Hepatic stellate cell (primary cell): ENCODE measurements at places on chromosomes 1 and 21.

DNA sequence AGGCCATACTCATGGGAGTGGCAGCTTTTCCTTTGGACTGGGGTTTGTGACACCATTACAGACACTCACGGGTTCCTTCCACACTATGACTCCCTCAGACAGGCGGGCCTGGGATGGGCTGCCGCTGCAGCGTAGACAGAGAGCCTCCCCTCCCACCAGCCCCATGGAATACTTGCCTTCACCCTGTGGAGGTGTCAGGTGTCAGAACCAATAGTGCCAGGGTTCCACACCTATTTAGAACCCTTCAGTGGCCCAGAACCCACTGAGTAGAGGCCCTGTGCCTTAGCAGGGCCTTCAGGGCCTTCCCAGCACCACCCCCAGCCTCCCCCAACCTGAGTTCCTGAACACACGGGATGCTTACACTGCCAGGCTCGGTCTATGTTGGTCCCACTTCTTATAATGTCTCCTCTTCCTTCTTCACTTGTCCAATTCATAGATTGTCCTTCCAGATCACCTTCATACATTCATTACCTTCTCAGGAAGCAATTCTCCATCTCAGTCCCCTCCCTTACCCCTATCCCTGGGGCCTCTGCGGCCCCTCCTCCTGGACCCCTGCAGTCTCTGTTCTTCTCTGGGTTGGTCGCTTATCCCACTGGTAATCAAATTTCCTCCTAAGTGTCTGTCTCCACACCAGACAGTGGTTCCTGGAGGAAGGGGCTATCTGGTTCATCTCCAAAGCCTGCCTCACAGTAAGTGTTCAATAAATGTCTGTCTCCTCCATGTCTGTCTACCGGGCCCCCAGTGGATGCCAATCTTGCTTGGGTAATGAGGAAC, 1.4 kb upstream of the RHBG start:
- DNase-seq: no peak

DNA sequence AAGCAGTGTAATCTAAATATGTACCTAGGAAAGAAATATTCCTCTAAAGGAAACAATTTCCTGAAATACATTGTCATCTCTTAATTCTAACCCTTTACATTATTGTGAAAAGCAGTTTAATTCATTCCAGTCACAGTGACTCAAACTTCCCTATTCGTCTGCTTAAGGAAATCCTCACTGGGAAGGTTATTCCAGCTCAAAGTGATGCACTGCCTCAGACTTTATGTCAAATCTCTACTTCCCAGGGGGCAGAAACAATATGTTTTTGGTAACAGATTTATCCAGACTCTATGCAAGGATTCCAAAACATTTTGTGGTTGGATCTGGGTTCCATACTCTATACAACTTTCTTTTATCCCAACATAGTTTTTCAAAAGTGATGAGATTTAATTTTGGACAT, 145.2 kb downstream of the NTMT2 start:
- DNase-seq: no peak

GRCh38 chr21:22925032-22925431, 1926.8 kb downstream of the NCAM2 start:
- DNase-seq: no peak

- DNase-seq: peak; percentile 59
Observed at GRCh38 chr1:8015036-8015808, 10.9 kb downstream of the ERRFI1 start.

GRCh38 chr21:44521928-44522752, 17.9 kb downstream of the KRTAP10-1 start:
- DNase-seq: no peak

DNA sequence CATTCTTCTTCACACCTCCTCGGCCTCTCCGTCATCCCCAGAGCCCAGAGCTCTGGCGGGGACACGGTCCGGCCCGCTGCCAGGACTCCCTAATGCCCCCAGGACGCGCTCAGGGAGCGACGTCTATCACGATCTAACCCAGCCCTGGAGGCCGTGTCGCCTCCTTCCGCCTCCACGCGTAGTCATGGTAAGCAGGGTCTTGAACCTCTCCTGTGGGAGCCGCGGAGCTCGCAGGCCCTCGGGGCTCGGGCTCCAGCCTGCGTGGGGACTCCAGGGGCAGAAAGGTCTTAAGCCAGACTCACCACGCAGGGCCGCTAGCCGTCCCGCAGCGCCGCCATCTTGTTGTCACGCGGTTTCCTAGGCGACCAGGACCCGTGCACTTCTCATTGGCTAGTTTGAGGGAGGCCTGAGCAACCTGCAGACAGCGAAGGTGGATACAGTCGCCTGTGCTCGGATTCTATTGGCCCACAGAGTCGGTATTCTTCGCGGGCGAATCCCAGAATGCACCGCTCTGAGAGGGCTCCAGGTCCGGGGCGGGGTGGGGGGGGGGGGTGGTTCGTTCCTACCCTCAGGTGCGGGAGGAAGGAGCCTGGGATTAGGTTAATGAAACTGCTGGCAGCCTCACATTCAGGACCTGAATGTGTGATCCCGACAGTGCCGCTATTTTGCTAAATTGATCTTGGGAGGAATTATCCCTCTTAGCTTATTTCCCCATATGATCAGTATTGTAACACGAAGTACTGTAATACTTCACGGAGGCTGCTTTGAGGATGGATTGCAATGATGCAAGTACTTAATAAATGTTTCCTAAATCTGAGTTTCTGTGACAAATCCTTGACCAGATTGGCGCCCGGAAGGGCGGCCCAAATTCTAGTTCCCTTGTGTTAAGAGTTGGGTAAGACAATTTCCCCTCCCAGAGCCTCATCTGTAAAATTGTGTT, at the start of gene UBXN11:
UBXN11 (minus strand) TSS at position 347 of the 940 bp plus-strand sequence. CDS start 3,753 bp downstream, outside the sequence.
- DNase-seq: peak; percentile 99

DNA sequence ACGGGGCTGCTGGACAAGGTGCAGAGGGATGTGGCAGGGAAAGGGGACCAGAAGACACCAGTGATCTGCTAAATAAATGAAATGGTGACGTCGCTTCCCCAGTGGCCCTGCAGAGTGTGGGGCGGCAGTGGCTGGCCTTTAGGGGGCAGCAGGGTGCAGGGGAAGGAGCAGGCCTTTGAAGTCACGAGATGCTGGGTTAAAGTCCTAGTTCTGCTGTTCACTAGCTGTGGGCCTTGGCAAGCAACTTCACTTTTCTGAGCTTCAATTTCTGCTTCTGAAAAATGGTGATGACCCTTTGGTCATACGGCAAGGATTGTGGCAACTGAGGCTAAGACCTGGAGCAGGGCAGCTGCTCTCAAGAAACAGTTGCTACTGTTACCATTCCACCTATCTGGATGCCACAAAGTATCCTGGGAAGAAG, 9.2 kb upstream of the GALE start:
- DNase-seq: peak; percentile 72

DNA sequence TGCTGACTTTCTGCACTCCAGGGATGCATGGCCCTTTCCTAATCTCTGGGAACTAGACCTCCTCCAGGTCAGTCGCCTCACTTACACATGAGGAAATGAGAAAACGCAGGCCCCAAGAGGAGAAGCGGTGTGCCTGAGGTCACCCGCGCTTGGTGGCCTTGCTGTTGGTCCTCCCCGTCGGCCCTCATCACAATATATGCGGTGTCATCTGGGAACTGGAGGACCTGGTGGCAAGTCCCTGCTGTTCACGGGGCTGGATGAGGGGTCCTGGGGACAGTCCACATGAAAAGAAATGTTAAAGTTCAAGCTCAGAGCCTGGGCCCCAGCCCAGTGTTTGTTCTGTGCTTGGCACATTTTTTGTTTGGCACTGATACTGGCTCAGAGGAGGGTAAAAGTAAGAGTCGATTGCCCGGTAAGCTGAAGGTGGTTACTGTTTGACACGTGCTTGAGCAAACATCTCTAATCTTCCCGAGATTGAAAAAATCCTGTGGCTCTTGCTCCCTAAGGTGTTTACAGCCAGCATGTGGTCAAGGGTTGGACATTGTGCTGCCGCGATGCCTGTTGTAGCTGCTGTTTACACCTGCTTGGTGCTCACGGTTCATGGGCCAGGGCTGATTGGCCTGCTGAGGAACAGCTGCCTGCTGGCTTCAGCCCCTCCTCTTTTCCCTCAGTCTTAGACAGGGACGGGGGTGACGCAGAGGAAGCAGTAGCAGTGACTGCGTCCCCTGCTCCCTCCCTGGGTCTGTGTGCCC, 5.2 kb downstream of the COQ8A start:
- DNase-seq: no peak

DNA sequence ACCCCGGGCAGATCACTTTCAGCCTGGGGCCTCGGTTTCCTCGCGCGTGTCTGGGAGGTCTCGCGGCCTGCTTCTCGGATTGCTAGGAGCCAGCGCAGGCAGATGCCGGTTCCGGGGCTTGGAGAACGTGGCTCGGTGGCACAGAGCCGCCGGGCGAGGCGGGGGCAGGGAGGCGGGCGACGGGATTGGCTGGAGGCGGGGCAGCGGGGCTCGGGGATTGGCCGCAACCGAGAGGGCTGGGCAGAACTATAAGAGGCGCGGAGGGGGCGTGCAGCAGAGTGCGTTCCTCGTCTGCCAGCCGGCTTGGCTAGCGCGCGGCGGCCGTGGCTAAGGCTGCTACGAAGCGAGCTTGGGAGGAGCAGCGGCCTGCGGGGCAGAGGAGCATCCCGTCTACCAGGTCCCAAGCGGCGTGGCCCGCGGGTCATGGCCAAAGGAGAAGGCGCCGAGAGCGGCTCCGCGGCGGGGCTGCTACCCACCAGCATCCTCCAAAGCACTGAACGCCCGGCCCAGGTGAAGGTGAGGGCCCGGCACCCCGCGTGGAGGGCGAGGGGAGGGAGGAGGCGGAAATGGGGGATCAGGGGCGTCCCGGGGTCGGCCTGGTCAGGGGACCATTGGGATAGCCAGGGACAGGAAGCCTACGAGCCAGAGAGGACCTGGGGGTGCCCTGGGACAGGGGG, at the start of gene MFSD2A:
MFSD2A (plus strand) TSS at position 276 of the 677 bp plus-strand sequence; CDS start at position 424, 148 bp downstream.
- peak; percentile 96 for DNase-seq

DNA sequence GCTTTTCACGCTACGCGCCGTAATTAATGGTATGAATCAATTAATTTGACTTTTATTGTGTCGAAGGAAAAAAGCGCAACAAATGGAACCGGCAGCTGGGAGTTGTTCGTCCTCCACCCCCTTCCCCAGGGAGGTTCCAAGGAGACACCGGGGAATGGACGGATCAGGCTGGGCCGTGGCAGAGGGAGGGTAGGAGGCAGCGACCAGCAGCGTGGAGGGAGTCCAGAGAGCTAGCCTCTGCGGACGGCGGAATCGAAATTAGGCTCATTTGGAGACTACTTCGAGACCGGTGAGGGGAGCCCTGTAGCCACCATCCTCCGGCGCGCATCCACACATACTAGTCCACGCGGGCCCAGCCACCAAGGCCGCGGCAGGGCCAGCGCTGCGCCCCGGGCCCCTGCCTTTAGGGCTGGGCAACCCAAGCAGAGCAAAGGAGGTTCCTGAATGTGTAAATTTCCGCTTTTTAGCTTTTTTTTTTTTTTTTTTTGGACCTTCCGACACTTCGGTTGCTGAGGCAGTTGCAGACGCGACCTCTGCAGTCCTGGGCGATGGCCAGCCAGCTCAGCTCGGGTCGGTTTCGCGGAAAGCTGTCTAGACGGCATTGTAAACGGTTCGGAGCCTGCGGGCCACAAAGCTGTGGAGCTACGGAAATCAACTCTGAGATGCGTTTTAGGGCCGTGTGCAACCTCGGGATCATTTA, 2.2 kb upstream of the FOXD3 start:
- no peak for DNase-seq

GRCh38 chr1:2585318-2586092, 1.1 kb upstream of the PRXL2B start:
- peak; percentile 59 for DNase-seq

GRCh38 chr1:153565529-153566374, at the start of gene S100A2:
TSS of gene S100A2 (minus strand) at chr1:153565844. CDS start at chr1:153563877, 1,967 bp downstream.
- DNase-seq: peak; percentile 92

DNA sequence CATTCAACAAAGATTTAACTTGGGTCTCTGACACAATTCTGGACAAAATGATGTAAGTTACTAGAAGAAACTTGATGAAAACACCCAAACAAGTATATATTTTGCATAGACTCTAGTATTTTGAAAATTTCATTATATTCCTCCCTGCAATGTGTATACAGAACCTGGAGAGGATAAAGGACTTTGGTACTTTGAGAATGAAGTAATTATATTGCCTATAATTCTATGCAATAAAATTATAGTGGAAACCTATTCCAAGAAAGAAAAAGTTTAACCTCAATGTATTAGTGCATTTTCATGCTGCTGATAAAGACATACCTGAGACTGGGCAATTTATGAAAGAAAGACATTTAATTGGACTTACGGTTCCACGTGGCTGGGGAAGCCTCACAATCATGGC, 1146.1 kb downstream of the KCNT2 start:
- no peak for DNase-seq

DNA sequence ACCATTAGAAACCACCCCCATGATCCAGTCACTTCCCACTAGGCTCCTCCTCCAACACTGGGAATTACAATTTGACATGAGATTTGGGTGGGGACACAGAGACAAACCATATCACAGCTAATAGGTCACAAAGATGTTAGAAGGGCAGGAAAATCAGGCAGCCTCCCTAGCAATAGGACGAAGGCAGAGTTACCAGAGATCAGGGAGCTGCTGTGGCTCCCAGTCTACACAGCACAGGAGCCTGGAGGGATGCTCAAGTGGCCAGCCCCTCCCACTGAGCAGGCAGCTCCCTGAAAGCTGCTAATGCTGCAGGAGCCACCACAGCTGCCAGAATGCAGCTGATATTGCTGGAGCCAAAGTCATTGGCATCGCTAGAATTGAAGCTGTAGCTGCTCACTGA, 51.0 kb downstream of the CR1L start:
- DNase-seq: no peak

DNA sequence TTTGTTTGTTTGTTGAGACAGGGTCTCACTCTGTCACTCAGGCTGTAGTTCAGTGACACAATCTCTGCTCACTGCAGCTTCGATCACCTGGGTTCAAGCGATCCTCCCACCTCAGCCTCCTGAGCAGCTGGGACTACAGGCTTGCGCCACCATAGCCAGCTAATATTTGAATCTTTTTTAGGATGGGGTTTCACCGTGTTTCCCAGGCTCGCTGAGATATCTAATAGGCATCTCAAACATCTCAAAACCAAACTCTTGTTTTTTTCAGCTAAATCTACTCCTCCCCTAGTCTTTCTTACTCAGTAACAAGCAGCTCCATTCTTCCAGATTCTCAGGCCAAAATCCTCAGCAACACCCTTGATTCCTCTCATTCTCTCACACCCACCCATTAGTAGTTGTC, 22.0 kb upstream of the SRRM1 start:
- DNase-seq: peak; percentile 48

GRCh38 chr1:1130206-1131120, 14.6 kb upstream of the C1orf159 start:
- DNase-seq: no peak

- DNase-seq: no peak
Observed at GRCh38 chr1:92563457-92564216, 76.9 kb upstream of the GFI1 start.

- no peak for DNase-seq
Observed at GRCh38 chr1:166080277-166080966, 86.4 kb downstream of the FAM78B start.

DNA sequence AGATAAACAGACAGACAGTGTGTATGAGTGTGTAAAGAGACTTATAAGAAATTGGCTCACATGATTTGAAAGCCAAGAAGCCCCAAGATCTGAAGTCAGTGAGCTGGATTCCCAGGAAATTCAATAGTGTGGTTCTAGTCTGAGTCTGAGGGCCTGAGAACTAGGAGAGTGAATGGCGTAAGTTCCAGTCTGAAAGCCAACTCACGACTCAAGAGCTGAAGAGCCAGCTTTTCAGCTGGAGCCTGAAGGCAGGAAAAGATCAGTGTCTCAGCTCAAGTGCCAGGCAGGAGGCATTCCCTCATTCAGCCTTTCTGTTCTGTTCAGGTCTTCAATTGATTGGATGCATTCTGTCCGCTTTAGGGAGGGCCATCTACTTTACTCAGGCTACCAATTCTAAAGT, 257.2 kb downstream of the PLPP3 start:
- no peak for DNase-seq

- no peak for DNase-seq
Observed at GRCh38 chr1:153619171-153619570, 3.0 kb upstream of the S100A14 start.

GRCh38 chr1:186783193-186783592, 45.6 kb upstream of the PLA2G4A start:
- no peak for DNase-seq
